OCI-LY7 (cell line): ENCODE measurements at places on chromosomes 7 and 10. TPM values are rescaled to one million over a fixed set of nuclear protein-coding genes. Genes with fewer than 3 reads are reported as not detected.

DNA sequence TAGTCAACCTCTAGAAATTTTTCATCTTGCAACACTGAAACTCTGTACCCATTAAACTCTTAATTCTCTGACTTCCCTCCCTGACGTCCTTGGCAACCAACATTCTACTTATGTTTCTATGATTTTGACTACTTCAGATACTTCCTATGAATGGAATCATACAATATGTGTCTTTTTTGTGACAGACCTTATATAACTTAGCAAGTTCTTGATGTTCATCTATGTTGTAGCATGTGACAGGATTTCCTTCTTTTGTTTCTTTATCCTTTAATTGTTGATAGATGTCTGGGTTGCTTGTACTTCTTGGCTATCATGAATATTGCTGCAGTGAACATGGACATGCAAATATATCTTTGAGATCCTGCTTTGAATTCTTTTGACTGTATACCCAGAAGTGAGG, 240.8 kb downstream of the ADK start:
- DNase-seq = no peak

GRCh38 chr7:34928052-34928451, 109.2 kb downstream of the DPY19L1 start:
- peak; percentile 59 for DNase-seq

Gene EPHB6
- total RNA-seq = 0.33 and 0.57 TPM in 2 replicates

GRCh38 chr7:67764289-67764688, 767.7 kb downstream of the TYW1 start:
- no peak for DNase-seq

- DNase-seq = peak; percentile 28
Observed at GRCh38 chr7:101162551-101163278, 2.7 kb downstream of the VGF start.

- DNase-seq = no peak
Observed at GRCh38 chr10:93938140-93938539, 44.4 kb downstream of the SLC35G1 start.

Gene FFAR4
- not detected in 2 replicates for total RNA-seq

DNA sequence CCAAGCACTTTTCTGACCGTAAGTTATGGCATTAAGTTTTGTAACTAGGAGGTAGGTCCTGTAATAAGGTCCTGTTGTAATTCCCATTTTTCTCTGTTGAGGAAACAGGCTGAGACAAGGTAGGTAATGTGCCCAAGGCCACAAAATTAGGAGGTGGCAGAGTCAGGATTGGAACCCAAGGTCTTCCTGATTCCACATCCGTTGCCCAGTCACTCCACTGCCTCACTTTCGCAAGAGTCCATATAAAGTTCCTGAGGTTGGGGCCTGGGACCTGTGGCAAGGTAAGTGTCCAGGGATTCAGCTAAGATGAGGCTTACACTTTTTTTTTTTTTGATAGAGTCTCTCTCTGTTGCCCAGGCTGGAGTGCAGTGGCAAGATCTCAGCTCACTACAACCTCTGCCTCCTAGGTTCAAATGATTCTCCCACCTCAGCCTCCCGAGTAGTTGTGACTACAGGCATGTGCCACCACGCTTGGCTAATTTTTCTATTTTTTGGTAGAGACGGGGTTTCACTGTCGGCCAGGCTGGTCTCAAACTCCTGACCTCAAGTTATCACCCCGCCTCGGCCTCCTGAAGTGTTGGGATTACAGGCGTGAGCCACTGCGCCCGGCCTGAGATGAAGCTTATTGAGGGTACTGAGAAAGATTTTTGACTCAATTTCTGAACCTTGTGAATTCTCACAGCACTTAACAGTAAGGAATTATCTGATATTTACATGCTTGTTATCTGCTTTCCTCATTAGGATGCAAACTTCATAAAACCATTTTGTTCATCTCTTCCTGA, 20.3 kb upstream of the GNA12 start:
- DNase-seq = no peak

GRCh38 chr7:108293149-108293612, 163.0 kb upstream of the LAMB4 start:
- no peak for DNase-seq

DNA sequence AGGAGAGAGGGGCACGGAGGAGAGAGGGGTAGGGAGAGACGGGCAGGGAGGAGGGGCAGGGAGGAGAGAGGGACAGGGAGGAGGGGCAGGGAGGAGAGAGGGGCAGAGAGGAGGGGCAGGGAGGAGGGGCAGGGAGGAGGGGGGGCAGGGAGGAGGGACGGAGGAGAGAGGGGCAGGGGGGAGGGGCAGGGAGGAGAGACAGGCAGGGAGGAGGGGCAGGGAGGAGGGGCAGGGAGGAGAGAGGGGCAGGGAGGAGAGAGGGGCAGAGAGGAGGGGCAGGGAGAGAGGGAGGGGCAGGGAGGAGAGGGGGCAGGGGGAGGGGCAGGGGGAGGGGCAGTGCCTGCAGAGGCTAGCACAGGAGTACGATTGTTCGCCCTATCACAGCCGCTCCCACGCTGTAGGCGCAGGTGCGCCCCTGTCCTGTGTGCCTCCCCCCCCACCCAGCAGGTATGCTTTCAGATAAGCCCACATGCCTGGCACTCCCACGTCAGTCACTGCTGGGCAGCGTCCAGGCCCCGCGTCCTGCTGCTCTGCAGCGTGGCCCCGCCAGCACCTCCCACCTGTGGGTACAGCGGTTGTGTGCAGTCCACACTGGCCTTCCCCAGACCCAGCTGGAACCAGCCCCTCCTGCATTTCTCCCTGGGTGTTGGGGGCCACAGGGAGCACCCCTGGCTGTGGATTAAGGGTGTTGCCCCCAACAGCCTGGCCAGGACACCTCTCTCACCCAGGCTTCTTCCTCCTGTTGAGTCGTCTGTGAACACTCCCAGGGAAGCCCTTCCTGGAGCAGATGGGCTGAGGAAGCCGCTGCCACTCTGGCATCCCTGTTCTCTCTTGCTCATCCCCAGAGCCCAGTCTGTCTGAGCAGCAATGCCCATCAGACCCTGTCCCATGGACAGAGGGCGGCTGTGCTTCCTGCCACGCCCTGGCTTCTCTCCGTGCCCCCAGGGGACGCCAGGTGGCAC, 10.8 kb downstream of the NKX6-2 start:
- DNase-seq = no peak

- no peak for DNase-seq
Observed at GRCh38 chr10:63123727-63124362, 9.3 kb upstream of the NRBF2 start.

Gene TAS2R5
- total RNA-seq = 1.3 and 1.8 TPM in 2 replicates

GRCh38 chr10:51620131-51620530, 79.3 kb downstream of the CSTF2T start:
- DNase-seq = no peak

DNA sequence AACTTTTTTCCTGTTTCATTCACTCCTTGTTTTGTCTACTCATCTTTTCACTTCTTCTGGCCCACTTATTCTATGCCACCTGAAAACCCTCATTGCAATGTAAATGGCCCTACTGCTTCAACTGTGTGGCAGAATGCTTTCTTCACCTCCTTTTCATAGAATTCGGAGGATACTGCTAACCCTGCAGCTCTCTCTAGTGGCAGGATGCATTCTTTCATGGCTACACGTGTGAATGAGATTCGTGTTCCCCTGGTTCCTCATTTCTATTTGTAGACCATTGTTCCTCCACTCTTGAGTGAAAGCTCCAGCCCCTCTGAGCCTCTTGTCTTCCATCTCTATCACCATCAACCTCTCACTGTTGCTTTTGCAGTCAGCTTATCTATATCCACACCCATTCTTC, 20.9 kb upstream of the CYP26C1 start:
- peak; percentile 64 for DNase-seq

DNA sequence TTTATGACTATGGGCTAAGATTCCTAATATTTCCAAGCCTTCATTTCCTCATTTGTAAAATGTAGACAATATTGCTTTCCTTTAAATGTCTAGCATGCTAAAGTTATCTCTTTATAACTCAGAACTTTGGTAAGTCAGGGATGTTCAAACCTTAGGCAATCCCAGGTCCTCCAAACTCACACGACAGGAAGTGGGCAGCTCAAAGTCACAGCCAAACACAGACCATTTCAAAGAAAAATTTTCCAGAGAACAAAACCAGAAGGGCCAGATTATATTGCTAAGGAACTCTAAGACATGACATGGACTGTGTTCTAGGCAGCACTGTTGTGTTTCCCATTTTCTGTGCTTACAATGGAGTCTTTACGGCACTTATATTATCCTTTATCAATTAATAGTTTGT, 87.8 kb upstream of the DYNC1I1 start:
- no peak for DNase-seq

DNA sequence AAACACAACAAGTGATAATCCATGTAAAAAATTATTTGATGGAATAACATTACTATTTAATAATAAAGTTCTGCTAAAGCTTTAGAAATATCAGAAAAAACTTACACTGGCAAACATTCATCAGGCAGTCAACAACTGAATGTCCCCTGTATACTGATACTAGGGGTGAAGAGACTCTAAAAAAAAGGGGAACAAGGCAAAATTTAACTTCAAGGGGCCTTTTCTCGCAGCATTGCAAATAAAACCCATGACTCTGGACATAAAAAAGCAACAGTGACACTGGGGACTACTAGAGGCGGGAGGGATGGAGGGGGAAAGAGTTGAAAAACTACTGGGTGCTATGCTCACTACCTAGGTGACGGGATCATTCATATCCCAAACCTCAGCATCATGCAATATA, 5.8 kb upstream of the IFRD1 start:
- no peak for DNase-seq

DNA sequence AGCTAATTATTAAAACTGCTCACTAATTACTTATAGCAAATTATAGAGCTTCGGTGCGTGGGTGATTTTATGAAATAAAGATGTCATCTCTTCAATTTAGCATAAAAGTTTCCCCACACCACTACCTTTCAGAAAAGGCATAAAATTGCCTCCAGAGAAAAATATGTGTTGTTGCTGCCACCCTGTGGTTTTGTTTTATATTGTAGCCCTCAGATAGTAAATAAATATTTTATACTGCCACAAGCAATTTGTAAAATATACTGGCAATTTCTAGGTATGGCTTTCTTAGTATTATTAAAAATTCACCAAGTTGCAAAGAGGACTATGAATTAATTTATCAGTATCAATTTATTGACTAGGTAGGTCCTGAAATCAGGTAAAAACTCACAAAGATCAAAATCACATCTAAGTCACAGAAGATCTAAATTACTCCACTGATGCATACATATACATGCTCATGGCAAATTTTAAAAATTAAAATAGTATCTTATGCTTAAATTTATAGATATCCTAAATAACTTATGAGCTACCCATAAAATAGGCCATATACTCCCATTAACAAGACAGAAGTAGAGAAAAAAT, 26.5 kb downstream of the ASNS start:
- DNase-seq = peak; percentile 38

Gene ETV1
- not detected in 2 replicates for total RNA-seq

- no peak for DNase-seq
Observed at GRCh38 chr7:16365177-16365576, 56.2 kb downstream of the CRPPA start.

DNA sequence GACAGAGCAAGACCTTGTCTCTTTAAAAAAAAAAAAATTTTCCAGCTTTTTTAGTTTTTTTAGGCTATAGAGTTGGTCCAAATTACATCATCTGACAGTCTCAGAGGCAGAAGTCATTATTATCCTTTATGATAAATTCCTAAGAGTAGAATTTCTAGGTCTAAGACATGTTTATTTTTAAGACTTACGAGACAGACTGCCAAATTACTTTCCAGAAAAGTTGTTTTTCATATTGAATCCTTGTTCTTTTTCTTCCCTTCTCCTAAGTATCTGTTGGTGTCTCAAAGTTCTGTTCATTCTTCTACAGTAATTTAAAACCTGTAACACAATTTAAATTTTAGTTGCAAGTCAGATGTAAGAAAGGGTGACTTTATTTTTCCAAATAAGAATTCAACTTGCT, 421.4 kb downstream of the GALNT17 start:
- DNase-seq = no peak

- DNase-seq = no peak
Observed at GRCh38 chr7:7746458-7746857, 28.1 kb upstream of the RPA3 start.

GRCh38 chr10:16995867-16996529, 133.6 kb downstream of the CUBN start:
- DNase-seq = no peak

GRCh38 chr10:35398355-35398754, 62.0 kb downstream of the CCNY start:
- no peak for DNase-seq

DNA sequence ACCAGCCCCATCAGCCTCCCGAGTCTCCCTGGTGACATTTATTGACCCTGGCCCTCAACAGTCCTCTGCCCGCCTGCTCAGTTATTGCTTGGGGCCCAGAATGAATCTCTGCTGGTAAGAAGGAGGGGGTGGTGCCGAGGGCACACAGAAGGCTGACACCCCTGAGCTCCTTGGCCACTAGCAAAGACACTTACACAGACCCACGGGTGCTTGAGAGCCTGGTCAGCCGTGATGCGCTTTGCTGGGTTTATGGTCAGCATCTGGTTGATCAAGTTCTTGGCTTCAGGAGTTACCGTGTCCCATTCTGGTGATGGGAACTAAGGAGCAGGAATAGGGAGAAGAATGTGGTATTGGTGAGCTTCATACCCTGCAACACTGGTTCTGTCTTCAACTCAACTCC, 27.3 kb downstream of the CAMK2G start:
- no peak for DNase-seq

Gene ADGRA1
- not detected in 2 replicates for total RNA-seq

GRCh38 chr10:35608328-35608672, 3.2 kb downstream of the GJD4 start:
- no peak for DNase-seq

GRCh38 chr7:93015101-93015778, 102.5 kb downstream of the SAMD9 start:
- DNase-seq = no peak

GRCh38 chr10:66837990-66838389, 87.8 kb upstream of the LRRTM3 start:
- DNase-seq = no peak

GRCh38 chr7:37198906-37199485, 249.7 kb downstream of the ELMO1 start:
- peak; percentile 73 for DNase-seq

Gene ZNF804B
- total RNA-seq = not detected in 2 replicates

- DNase-seq = no peak
Observed at GRCh38 chr10:2019281-2019680, 282.0 kb upstream of the ADARB2 start.
